ENCODE measurements at places on chromosomes 1 and 21.
A peak's percentile ranks its signal among the peaks of the same experiment; 100 is the strongest.

DNA sequence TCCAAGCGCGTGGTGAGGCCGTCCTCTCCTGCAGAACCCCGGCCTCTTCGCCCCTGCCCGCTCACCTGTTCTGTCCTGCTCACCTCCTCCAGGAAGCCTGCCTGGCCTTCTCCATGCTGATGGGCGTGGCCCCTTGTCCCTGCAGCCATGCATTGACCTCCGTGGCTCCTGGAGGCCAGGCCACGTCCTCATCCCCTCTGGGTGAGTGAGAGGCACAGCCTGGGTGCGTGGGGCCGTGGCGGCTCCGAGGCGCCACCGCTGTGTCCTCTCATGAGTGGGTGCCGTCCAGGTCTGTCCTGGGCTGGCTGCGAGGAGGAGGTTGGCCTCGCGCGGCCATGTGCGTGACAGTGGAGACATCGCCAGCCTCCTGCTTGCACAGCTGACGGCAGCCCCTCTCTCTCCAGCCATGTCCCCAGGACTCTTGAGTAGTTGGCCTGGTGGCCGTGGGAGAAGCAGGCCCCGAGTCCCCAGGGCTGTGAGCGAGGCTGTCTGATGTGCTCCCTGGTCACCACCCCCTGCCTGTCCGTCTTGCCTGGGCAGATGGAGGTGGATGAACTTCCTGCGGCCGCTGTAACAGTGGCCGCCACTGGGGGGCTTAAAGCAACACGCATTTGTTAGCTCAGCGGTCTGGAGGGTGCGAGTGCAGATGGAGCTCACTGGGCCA lies 58.1 kb downstream of the PRKCZ start:
- no peak for DNase-seq

- DNase-seq, result no peak
Observed at GRCh38 chr1:227766015-227766634, 30.9 kb downstream of the SNAP47 start.

DNA sequence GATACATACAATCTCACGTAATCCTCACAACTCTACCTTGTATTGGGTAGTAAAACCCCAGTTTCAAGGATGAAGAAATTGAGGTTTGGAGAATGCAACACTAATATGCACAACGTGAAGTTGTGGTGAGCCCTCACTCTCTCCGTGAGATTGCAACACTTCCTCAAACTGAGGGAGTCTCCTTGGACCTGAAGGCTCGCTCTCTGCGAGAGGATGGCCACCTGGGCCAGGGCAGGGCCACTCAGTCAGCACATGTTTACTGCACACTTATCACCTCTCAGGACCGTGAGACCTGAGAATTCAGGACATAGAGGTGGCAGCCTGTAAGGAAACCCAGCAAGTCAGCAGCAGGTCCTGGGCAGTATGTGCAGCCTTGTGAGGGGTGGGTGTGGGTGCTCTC lies 8.7 kb downstream of the SH3BP5L start:
- DNase-seq, result no peak

- no peak for DNase-seq
Observed at GRCh38 chr21:15219039-15219438, 154.2 kb upstream of the NRIP1 start.

GRCh38 chr1:39655578-39656268 lies 16.2 kb downstream of the NT5C1A start:
- no peak for DNase-seq

DNA sequence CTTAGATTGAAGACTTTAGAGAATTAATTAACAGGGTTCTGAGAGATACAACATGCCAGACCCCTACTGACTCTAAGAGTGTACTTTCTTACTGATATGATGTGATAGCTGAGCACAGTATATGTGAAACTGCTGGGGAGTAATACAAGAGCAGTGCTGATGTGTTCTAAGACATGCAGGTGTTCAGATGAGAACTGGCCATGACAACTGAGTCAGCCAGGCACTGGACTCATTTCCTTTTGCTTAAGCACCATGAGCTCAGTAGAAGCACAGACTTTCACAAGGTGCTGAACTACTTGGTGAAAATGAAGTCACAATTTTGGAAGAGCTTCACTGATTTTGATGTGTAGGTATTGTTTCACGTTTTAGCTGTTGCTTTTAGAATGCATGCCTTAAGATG lies 15.9 kb upstream of the POGZ start:
- DNase-seq, result no peak

- no peak for DNase-seq
Observed at GRCh38 chr1:31802190-31803150, 13.4 kb downstream of the SPOCD1 start.

DNA sequence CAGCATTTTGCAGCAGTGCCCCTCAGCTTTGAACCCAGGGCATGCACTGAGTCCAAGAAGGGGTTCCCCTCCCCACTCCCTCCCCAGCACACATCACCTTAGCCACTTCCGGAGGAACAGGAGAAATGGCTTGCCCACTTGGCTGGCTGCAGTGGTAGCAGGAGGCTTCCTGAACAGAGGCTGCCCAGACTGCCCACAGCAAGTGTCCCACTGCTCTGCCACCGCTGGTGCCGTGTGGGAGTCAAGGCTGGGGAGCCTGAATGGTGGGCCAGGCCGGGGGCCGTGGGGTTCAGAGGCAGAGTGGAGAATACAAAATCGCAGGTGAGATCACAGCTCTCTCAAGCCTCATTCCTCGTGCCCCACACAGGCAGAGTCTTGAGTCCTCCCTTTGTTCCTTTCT lies 34.5 kb downstream of the CD247 start:
- DNase-seq, result no peak

DNA sequence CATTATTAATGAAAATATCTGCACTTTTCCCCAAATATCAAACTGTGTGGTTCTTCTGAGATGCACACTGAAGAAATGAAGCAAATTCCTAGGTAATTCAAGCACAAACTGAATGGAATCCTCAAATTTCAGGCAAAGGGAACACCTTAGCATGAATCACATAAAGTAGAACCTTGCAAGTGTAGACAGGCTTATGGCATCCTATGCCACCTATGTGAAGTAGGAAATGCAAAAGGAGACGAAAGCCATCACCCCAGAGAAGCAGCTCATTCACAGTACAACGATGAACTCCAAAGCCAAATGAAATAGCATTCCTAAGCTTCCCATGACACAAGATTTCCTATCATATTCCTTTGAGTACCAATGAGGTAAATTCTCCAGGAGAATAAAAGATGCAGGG lies 461.2 kb upstream of the RUNX1 start:
- DNase-seq, result no peak

DNA sequence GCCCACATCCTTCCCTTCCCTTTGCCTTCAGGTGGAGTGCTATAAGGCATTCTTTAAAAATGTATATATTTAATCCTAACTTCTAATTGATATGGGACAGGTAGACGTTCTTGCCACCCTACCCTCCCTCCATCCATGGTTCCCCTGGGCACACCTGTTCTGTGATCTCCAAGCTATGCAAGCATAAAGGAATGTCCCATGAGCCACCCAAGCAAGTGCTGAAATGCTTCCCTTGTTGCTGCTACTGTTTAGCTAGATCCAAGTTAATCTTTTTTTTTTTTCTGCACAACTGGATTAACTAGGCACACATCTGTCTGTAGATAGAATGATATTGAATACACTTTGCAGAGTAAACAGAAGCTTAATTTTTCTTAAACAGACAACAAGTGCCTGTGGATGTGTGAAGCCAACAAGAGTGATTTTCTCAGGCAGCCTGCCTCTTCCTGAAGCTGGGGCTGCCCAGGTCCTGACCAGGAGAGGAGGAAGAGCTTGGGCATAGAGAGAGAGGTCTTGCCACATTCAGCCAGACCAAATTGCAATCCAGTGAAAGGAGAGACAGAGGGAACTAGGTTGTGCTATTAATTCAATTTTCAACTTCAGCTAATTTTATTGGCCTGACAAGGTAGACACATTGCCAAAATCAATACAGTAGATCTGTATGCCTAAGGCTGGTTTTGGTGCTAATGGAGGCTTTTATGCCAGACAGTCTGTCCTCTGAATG lies 28.2 kb upstream of the ATP1B1 start:
- DNase-seq, result no peak

- no peak for DNase-seq
Observed at GRCh38 chr21:25997788-25998611, 172.6 kb downstream of the APP start.

- DNase-seq, result no peak
Observed at GRCh38 chr1:119593805-119594204, 54.3 kb downstream of the ZNF697 start.

- no peak for DNase-seq
Observed at GRCh38 chr1:247337250-247337746, 5.6 kb upstream of the ZNF496 start.

GRCh38 chr1:248416226-248416625 lies 13.4 kb downstream of the OR2T1 start:
- no peak for DNase-seq

GRCh38 chr1:183841950-183842794 lies 37.3 kb downstream of the RGL1 start:
- DNase-seq, result peak; percentile 89

DNA sequence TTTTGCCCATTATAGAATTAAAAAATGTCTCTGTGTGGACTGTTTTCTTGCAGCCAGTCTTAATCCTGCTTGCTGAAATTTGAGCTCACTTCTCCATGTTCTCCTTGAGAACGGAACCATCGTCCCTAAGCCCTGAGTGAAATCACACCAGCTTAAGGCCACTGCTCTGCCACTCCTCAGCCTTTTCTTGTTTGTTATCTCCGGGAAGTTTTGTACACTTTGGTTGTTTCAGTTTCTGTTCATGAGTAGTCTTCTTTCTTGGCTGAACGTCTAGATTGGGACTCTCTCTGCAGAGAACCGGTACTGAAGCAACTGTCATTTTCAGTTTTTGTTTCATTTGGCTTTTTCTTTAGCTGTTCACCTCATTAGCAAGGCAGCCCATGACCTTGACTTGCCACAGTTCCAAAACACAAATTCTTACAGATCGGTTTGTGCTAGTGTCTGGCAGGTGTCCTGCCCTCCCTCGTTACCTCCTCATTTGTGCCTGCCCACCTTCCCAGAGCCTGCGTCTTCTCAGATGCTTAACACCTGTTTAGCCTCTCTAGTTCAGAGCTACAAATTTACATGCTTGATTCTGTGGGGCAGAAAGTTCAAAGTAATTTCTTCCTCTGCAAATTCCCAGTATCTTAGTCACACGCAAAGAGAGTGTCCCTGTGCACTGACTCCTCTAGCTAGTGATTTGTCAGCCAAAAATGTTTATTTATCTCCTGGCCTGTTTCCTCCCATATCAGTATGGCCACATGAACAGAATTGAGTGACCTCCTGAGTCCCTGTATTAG lies 12.4 kb downstream of the PSEN2 start:
- DNase-seq, result no peak

- DNase-seq, result no peak
Observed at GRCh38 chr1:28208818-28209441, 23.9 kb downstream of the DNAJC8 start.

DNA sequence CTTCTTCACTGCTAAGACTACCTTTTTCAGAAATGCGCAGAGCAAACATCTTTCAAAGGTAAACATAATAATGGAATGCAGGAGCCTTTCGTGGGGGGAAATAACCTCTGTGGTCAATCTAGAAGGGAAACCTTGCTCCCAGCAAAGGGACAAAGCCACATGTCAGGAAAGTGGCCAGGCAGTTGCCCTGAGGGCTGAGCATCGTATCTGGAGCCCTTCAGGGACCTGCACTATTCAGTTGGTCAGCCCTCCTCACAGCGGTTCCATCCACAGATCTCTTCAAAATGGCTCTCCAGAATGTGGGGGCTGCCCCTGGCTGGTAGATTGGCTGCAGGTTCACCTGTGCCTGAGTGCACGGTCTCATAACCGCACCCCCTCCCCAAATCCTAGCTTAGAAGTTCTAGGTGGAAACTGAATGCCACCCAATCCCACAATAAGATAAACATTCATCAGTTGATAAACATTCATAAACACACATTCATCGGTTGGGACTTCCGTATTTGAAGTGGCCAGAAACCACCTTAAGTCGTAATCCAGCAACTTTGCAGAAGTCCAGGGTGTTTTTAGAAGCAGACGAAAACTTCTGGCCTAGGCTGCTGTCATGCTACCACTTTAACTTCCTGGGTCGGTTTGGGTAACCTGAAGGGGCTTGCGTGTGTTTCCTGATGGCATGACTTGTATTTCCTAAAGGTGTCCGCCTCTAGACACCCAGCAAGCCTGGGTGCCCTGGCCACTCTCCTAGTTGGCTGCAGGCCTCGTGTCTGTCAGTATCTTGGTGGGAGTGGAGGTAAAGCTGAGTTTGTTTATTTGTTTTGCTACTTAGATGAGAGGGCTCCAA lies 50.5 kb downstream of the RASSF5 start:
- DNase-seq, result no peak

GRCh38 chr1:157833145-157833544 lies 8.5 kb downstream of the CD5L start:
- DNase-seq, result no peak

- no peak for DNase-seq
Observed at GRCh38 chr1:94708811-94709210, 111.3 kb upstream of the SLC44A3 start.

DNA sequence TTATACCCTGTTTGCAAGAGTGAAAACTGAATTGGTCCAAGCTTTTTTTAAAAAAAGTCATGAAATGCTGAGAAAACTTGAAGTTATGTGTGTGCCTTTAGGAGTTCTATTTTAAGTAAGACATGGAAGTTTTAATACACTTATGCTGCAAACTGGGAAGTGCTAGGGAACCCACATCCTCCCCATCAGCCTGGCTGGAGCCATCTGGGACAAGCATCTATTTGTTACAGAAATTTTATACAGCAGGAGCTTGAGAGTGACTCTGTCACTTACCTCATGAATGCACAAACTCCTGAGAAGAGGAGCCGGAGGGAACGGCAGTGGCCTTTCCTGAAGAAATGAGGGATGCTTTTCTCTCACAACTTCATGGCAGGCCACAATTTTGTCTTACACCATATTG lies 78.2 kb upstream of the SLC44A3 start:
- no peak for DNase-seq

DNA sequence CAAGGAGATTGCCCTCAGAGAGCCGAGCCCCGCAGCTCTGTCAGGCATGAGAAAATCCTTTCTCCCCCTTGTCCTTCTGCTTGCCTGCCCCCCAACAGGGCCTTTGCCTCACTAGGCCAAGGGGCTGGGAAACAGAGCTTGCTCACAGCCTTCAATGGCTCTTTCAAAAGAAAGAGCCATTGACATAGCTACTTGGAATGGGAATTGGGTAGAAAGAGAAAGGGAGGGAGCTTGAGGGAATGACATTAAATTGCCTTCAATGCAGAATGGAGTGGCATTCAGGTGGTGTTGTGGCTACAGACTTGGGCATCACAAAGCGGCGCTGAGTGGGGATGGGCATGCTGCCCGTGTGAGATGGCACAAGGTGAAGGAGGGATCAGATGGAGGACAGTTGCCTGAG lies 13.2 kb downstream of the SYT11 start:
- no peak for DNase-seq

GRCh38 chr1:147821883-147822282 lies 61.5 kb upstream of the GJA5 start:
- DNase-seq, result no peak

GRCh38 chr1:232841823-232842565 lies 36.8 kb downstream of the MAP10 start:
- no peak for DNase-seq

DNA sequence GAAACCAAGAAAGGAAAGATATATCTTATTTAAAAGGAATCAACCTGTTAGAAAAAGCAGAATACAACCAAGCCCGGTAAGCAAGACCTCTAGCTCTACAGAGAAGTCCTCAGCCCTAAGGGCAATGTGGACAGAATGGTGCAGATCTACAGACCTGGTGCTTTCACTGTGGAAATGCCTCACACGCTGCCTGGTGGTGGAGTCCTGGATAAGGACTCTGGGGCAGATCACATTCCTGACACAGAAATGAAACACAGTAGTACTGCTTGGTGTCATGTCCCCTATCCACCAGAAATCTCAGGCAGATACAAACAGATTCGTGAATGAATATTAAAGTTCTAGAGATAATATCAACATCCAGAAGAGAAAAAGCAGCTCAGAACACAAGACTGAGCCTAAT lies 6.8 kb downstream of the CNN3 start:
- no peak for DNase-seq
